Anterior cingulate cortex (tissue), 58 donors: ENCODE measurements at places on chromosomes 4 and X.

DNA sequence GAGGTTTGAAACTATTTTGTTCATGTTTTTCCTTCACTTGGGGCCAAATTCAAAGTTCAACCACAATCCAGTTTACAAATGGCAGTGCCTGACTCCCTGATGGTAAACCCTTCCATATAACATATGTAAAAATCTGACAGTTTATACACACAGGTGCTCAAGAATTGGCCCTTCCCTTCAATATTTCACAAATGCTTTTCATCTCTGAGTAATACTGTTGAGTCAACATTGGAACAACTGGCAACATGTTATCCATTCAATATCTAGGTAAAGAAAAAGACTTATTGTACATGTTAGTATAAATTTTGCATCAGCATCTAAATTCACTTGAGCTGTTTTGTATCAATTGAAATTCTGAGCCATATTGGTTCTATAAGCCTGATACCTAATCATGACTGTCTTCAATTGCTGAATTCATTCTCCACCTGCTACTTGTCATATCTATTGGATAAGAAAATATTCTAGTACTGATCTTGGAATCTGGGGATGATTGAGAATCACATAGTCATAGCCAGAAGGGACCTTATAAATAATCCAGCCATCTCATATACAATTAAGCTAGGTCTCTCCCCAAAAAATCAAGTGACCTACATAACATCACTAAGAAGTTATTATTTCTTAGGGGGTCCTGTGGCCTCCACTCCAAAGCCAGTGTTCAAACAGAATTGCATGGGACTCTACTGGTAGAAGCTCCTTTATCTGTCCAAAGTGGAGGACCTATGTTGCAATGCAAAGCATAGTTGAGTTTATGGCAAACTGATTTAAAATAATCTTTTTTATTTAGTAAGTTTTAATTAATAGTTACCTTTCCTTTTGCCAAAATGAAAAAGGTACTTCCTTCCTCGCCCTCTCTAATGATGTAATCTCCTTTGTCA lies 61.9 kb downstream of the PRKG2 start:
- DNase-seq, result no peak

- no peak for DNase-seq
Observed at GRCh38 chr4:35820003-35820402, 424.3 kb downstream of the ARAP2 start.

GRCh38 chr4:478373-478772 lies 20.6 kb downstream of the ZNF721 start:
- no peak for DNase-seq

DNA sequence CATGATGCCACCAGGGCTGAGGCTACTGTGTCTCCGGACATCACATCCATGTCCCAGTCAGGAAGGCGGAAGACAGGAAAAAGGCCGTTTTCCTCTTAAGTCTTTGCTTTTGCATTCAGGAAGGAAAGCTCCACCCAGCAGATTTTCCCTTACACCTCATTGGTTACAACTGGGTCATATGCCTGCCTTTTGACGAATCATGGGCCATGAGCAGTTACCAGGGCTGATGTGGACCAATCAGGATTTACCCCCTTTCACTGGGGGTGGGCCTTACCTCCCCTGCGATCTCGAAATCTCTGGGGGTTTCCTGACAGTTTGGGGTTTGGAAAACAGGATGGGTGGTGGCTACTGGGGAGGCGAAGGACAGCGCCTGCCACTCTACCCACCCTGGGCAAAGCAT lies 52.5 kb upstream of the GRPEL1 start:
- DNase-seq, result no peak

DNA sequence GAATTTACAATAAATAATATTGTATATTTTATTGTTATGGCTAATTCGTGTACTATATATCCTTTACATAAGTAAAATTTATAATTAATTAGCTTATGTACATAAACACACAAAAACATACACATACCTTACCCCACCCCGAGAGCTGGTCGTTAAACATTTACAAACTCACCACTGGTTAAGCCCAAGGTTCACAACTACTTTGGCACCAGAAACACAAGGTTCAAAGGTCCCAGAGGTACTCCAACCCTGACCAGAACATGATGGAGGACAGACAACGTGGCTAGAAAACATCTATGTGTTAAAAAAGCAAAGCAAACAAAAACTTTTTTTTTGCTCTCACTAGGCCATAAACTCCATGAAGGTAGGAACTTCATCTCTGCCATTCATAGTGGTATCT lies 37.7 kb downstream of the SLC25A5 start:
- no peak for DNase-seq

- no peak for DNase-seq
Observed at GRCh38 chr4:144450526-144450925, 195.4 kb upstream of the HHIP start.

GRCh38 chr4:143335979-143336780 lies 496 bp upstream of the GAB1 start:
- DNase-seq, result peak; percentile 93

DNA sequence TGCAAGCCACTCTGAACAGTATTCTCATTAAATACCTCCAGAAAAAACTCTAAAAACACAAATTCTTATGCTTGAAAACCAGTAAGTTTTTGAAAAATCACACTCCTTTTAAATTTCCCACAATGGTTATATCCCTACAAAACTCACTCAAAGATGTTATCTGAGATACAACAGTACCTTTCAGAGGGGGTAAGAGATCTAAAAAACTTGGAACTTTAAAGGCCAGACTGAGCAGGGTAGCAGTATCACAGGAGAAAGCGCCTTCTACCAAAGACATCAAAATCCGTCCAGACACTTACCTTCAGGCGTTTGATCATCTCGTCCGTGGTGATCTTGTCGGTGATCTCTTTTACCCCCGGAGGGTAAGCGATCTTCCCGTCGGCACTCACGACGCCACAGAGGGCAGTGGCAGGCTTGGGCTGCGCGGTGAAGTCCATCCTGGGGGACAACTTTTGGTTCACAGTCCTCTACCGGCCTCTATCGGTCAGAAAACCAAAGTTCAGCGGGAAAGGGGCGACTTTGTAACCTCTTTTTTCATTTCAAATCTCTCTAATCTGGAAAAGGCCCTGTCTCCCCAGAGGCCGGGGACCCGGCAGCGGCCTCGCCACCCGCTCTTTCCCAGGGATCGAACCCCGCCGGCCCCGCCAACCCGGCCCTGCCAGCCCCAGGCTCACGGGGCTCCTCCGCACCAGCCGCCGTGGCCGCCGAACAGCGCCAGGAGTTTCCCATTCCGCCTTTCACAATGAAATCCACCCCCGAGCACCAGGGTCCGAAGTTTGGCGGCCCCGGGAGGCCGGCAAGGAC lies 1.4 kb downstream of the PDS5A start:
- peak; percentile 69 for DNase-seq

DNA sequence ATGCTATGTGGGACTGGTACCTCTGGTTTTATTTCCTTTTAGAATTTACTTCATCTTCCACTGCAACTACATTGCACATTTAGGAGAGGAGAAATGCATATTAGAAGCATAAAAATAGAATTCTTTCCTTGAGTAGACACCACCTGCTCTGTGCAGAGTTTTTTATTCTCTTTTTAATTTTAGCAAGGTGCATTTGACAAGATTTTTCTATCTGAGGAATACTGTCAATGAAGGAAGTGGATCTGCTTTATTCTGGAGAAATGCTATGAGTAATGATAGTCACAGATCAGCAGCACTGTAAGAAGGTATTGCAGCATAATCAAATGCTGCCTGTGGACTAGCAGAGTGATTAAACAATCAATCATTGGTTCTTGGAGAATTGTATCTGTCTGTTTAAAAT lies 1038.3 kb downstream of the RAPGEF2 start:
- no peak for DNase-seq

- no peak for DNase-seq
Observed at GRCh38 chrX:119503484-119503861, 35.2 kb downstream of the SLC25A5 start.

- no peak for DNase-seq
Observed at GRCh38 chrX:151988706-151989299, 14.3 kb upstream of the GABRE start.

- DNase-seq, result no peak
Observed at GRCh38 chrX:30620980-30621618, 32.1 kb upstream of the GK start.

DNA sequence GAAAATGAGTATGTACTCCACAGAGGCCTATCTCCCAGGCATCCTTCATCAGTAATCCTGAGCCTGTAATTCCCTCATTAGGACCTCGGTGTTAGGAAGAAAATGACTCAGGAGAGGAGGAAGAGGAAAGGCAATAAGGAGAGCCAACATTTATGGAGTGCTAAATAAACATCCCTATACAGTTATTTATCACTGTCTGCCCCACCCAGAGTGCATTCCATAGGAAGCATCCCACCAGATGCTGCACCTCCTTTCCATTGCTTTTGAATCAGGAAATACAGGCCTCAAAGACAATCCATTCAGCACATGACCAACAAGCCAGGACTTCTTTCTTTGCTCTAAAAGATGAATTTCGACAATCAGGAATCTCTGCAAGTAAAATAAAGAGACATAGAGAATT lies 47.6 kb downstream of the USP38 start:
- DNase-seq, result no peak
